ENCODE measurements at places on chromosomes 5 and 9.

DNA sequence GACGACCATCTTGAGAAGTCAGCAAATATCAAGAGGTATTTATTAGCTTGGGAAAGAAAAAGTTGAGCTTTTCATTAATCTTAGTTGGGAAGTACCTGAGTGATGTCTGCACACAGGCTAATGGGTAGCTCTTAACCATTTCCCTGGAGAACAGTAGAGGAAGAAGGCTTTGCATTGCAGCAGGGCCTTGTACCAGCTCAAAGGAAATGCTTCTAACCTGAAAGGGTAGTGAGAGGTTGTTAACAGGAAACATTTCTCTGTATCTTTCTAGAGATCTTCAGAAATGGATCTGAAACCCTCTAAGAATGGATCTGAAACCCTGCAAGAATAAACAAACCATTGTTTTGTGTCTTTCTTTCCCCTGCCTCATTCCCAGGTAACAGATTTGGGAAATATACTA is 393.3 kb downstream of the PLK2 start:
- DNase-seq: no peak

DNA sequence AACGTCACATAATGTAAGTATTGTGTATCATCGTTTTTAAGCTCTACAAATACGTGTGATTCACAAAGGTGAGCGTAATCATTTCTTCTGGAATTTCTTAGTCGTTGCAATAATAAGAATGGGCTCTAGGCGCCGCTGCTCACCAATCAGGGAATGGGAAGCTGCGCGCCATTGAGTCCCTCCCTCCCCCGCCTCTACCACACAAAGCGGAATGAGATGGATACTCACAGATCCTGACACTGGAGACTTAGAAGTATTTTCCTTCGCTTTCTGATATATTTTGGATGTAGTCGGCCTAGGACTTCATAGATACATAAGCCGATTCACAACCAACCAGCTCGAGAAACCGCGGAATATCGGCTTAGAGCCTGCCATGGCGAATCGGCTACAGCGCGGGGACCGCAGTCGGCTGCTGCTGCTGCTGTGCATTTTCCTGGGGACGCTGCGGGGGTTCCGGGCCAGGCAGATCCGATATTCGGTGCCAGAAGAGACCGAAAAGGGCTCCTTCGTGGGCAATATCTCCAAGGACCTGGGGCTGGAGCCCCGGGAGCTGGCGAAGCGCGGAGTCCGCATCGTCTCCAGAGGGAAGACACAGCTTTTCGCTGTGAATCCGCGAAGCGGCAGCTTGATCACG is at the start of gene PCDHGA11:
PCDHGA11 (plus strand) TSS at position 197 of the 634 bp plus-strand sequence; CDS start at position 374, 177 bp downstream.
- DNase-seq: peak; percentile 23

DNA sequence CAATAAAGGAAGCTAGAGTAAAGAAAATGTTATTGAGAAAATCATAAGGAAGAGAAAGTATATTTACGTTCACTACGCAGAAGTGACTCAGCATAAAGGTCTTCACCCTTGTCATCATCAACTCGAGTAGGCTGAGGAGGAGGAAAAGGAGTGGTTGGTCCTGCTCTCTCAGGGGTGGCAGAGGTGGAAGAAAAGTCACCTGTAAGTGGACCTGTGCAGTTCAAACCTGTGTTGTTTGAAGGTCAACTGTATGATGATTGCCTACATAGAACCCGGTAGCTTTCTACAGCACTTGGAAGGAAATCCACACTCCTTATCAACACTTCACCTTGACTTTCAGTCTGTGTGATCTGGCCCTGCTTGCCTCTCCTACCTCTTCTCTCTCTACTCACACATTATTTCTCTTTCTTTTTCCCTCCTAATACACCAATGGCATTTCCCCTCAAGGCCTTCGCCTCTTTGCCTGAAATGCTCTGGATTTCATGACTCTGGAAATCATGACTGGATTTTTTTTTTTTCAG is 109.3 kb upstream of the CPEB4 start:
- DNase-seq: no peak

DNA sequence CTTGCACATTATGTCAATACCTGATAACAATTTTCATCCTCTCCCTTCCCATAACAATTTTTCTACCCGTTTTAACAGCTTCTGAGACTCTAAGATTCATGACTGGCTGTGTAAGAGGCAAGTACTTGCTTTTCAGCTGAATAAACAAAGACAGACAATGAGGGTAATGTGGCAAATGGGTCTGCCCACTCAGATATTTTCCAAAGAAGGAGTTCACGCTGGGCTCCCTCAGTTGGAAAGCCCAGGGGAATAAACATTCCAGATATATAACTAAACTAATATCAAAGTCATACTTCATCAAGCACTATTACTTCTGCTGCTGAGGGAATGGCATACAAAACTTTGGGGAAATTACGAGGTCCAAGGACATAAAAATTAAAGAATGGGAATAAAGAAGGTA is 24.4 kb downstream of the MEGF9 start:
- no peak for DNase-seq

- no peak for DNase-seq
Observed at GRCh38 chr9:17744786-17745185, 165.9 kb downstream of the SH3GL2 start.

- no peak for DNase-seq
Observed at GRCh38 chr9:79026316-79026715, 545.4 kb upstream of the TLE4 start.

DNA sequence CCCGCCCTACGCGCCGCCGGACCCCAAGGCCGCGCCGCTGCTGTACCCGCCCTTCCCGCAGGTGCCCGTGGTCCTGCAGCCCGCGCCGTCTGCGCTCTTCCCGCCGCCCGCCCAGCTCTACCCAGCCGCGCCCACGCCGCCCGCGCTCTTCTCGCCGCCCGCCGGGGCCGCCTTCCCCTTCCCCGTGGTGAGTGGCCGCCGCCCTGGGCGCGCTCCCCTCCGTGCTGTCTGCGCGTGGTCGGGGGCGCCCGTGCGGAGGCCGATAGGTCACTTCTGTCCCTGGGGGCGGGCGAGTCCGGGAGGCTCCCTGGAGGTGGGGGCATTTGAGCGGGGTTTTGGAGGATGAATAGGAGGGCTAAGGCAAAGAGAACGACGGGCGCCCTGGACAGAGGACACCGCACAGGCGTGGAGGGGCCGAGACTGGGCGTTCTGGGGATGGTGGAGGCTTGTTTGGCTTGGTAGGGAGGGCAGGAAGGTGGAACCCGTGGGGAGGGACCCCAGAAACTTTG is 9.6 kb downstream of the PRRT1B start:
- DNase-seq: no peak

GRCh38 chr9:120557205-120557604 is 22.8 kb downstream of the CDK5RAP2 start:
- DNase-seq: no peak

DNA sequence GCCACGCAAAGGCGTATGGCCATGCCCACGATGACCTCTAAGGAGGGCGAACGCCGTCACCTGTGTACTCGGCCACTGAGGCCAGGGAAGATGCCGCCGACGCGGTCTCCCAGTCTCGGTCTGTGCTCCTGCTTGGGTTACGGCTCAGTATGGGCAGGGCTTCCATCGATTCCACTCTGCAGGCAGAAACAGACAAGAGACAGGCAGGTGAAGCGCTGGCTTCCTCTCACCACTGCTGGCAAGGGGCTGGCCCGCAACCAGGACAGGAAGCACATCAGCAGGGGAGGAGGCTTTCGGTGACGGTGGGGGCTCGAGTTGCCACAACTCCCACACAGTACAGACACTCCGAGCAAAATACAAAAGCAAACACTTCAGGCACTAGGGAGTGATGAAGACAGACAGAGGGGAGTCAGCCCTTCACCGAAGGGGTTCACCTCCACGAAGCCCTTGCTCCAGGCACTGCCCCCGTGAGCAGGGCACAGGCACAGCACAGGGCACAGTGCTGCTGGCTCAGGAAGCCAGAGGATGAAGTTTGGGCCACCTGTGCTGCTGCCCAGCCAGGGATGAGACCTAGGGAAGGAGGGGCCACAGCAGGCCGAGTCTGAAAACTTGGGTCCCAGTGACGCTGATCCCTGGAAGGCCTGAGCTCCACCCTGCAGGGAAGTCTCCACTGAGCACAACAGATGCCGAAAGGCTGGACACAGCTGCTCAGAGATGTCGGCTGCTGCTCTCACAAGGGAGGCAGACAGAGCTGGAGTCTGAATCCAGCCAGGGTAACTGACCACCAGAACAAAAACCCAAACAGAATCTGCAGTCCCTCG is 91.3 kb downstream of the CAMSAP1 start:
- DNase-seq: no peak

GRCh38 chr5:92998456-92998855 is 582.6 kb downstream of the NR2F1-AS1 start:
- DNase-seq: no peak

- DNase-seq: peak; percentile 96
Observed at GRCh38 chr5:177194268-177194667, 60.7 kb downstream of the NSD1 start.

GRCh38 chr5:128782446-128782845 is 182.8 kb upstream of the SLC27A6 start:
- peak; percentile 50 for DNase-seq

Measured in HFFc6 (cell line).